ENCODE measurements at places on chromosomes 1 and 21.
A peak's percentile ranks its signal among the peaks of the same experiment; 100 is the strongest.

GRCh38 chr1:237258871-237259270 lies 216.9 kb downstream of the RYR2 start:
- DNase-seq, result no peak

DNA sequence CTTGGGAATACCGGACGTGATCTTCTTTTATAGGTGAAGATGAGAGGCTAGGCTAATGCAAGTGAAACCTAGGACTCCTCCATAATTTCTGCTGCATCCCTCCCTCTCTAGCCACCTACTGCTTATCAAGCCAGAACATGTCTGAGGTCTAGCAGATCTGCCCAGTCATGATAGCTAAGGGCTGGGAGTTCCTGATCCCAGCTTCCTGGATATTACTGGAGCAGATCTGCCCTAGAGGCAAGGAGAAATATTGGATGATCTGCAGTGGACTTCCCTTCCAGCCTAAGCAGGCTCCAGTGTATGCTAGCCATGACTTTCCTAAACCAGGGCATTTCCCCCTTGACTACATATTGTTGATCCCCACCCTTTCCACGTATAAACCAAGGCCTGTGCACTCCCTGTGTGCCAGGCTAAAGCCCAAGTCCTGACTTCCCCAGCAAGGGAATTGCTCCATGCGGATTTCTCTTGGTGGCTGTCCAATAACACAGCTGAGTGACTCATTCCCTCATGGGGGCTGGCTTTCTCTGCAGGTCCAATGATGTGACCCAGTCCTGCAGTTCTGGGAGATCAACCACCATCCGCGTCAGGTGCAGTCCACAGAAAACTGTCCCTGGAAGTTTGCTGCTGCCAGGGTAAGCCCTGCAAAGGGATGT lies 15.5 kb upstream of the SARS1 start:
- DNase-seq, result no peak

DNA sequence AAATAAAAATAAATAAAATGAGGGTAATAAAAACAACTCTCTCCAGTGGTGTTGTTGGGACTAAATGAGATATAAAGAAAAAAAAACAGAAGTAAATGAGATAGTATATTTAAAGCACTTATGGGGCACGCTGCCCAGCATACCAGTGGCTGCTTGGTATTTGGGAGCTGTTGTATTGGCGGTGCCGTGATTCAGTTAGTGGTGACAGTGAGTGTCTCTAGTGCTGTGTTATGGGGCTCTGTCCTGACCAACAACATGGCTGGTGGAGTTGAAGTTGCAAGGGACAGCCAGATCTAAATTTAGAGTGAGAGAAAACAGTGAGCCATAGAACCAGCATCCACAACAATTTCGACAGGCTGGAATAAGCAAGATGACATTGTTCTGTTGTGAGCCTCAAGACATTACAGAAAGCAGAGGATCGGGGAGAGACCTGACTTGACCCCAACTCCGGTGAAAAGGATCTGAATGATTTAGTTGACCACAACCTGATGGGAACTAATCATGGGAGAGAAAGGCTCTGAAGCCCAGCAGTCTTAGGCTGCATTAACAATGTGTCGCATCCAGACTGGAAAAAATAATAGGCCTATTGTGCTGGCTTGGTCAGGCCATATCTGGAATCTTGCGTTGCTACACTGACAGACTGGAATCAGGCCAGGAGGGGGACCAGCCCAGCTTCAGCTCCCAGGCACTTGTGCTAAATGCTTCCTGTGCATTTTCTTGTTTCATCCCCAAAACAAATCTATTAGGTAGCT lies 2.4 kb upstream of the MFSD2A start:
- DNase-seq, result no peak

GRCh38 chr1:3040004-3040403 lies 18.7 kb downstream of the ACTRT2 start:
- DNase-seq, result no peak

DNA sequence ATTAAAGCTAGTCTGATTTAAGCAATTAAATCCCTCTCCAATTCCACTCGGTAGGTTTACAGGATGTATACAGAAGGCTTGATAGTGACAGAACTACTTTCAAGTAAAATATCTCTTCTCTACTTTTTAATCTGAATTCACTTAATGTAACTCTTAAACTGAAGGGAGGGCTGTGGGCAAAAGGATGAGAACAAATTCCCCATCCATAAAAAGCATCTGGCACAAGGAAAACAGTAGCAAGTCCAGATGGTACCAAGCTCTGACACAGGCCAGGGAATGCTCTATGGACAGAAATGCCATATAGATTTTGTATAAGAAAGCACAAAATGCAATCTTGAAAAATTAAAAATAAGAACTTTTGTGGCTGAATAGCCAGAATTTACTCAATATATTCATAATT lies 53.1 kb upstream of the USH2A start:
- DNase-seq, result no peak

GRCh38 chr1:38297842-38298241 lies 251.2 kb upstream of the POU3F1 start:
- DNase-seq, result no peak

- no peak for DNase-seq
Observed at GRCh38 chr1:7674972-7675371, 96.1 kb upstream of the VAMP3 start.

DNA sequence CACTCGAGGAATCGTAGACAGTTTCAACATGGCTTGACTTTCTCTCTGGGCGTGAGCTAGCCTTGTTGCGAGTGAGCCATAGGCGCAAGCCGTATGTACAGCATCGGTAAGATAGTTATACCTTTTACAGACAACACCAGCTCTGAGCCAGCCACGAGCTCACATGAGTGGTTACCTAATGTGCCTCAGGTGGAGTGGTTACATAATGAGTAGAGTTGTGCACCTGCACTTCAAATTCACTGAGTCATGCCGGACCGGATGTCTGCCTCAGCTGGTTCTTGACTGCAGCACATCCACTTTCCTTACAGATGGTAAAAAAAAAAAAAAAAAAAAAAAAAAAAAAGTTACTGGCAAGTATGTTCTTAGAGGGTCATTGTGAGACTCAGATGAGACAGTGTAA lies 360.4 kb upstream of the NR5A2 start:
- no peak for DNase-seq

DNA sequence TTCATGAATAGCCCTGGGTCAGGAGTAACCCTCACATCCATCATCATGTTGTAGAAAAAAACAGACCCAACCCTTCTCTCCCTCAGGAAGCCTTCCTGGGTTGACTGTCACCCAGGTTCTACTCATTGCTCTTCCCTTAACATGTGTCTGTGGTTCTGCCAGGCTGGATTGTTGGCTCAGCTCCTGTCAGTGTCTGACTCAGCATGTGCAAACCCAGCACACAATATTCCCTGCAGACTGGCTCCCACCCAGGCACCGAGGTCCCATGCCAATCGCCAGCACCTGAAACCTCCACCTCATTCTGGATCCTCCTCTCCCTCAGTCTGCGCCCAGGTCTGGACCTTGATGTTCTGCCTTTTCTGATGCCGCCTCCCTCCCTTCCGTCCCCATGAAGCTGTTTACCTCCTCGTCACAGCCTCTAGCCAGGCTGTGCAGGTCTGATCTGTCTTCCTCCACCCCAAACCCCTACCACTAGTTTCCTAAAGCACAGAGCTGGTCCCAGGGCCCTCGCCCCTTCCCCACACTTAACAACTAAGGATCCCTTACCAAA lies 4.3 kb upstream of the S100A8 start:
- DNase-seq, result no peak

GRCh38 chr1:163202833-163203451 lies at the start of gene RGS5:
RGS5 (minus strand) TSS chr1:163202916; CDS start chr1:163202835, 81 bp downstream.
- DNase-seq, result no peak

- no peak for DNase-seq
Observed at GRCh38 chr1:32454726-32455125, 10.1 kb upstream of the ZBTB8B start.

DNA sequence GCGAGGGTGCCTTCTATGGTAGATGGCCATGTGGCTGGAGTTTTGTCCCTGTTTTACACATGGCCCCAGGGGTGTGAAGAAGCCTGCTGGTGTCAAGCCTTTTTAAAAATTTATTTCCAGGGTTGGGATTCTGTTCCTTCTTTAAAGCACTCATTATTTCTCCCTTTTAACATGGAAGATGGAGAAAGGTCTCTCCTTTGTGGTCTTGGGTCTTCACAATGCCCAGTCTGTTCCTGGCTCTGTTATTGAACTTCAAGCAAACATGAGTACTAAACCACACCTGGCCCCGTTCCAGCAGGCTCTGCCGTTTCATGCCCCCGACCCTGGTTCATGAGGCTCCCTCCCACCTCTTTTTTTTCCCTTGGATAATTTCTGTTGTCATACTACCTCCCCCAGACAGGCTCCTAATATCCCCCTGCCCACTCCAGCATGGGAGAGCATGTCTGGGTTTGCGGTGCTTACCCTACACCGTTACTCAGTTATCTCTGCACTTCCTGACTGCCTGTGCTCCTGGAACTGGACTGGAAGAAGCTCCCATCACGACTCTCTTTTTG lies 121.2 kb upstream of the KIAA0040 start:
- DNase-seq, result no peak

GRCh38 chr1:5769760-5770159 lies 222.5 kb downstream of the NPHP4 start:
- DNase-seq, result no peak

DNA sequence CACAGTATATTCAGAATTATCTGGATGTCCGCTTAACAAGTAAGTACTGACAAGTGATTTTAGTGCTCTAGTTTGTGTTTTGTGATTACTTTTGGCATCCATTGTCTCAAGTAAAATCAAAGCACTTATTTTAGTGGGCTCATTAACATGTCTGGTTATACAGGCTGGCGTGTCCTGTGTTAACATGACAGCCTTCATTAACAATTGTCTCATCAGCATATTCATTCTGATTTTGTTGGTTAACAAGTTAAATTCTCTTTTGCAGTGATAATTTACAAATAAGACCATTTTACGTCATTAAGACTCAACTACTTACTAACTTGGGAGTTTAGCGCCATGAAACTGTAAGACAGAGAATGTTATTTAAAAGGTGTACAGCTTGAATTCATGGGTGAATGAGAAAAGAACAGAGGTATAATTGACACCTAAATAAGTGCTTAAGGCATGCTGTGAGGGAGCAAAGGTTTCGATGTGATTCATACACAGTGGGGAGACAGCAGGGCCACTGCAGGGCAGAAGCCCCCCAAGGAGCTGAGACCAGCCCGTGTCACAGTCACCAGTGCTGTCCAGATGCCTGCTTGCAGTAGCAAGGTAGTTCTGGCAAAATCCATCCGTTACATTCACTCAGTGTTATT lies 22.4 kb downstream of the TAF5L start:
- no peak for DNase-seq

DNA sequence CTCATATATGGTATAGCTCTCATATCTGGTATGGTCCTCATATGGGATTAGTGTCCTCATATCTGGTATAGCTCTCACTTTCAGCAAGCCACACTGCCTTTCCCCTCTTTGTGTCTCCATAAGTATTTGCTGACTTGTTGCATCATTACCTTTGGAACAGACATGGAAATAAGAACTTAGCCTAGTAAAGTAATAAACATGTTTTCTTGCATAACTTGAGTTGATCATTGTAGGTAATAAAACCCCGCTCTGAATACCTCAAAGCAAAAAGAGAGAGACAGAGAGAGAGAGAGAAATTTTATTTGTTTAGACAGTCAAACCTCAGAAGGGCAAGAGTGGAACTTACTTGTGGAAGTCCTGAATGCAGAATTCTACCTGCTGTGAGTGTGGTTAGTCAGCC lies 170.3 kb downstream of the GREM2 start:
- no peak for DNase-seq

DNA sequence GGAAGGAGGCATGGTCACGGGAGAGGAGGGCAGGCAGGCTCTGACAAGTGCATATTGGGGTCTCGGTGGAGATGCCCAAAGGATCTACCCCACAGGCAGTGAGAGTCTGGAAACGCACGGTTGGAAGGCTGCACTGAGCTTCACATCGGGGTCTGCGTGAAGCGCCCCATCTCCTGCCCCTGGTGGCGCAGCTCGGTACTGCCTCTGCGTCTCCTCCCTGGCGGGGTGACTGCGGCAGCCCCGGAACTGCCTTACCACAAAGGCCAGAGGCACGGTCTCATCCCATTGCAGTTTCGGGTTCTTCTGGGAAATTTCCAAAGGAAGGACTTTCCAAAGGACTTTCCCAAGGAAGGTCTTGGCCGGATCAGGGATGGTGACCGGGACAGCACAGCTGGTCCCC lies 69.2 kb upstream of the AJAP1 start:
- DNase-seq, result peak; percentile 30

DNA sequence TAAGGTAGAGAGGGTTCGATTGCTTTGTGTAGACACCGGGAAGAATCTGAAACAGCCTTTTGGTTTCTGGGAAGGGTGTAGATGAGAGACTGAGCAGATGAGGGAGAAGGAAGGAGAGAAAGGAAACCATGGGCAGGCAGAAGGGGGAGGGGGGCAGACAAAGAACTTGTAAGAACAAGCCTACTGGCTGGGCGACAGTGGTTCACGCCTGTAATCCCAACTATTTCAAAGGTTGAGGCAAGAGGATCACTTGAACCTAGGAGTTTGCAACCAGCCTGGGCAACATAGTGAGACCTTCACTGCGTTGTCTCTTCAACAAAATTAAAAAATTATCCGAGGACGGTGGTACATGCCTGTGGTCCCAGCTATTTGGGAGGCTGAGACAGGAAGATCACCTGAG lies 106.2 kb downstream of the TM2D1 start:
- no peak for DNase-seq

DNA sequence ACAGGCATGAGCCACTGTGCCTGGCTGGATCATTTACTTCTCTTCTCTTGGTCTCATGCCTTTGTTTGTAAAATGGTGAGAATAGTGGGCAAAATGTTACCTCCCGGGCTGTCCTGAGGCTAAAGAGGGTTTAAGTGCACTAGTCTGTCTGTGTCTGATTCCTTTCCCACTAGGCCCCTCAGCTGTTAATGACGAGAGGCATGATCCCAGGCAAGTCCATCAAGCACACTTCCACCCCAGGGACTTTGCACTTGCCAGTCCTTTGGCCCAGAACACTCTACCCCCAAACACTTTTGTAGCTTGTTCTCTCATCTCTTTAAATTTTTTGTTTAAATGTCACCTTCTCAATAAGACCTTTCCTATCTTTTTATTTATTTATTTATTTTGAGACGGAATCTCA lies 13.8 kb upstream of the EPB41 start:
- no peak for DNase-seq

- DNase-seq, result no peak
Observed at GRCh38 chr21:16535102-16535422, 805.3 kb downstream of the USP25 start.

- no peak for DNase-seq
Observed at GRCh38 chr1:32965251-32965747, 690 bp upstream of the RNF19B start.

DNA sequence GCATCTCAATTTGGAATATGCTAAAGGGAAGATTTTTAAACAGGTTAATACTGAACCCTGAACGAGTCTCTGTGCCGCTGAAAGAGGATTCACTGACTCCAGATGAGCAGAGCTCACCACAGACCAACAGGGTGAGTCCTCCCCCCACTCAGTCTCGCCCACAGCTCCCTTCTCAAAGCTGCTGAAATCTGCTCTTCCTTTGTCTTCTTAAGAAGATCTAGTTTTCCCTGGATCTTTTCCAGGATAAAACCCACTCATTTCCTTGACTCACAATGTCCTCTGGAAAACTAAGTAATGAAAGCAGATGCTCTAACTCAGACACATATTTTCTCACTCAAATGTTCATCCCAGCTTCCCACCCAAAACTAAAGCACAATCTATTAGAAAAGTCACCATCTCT lies 447.0 kb upstream of the PKN2 start:
- DNase-seq, result no peak
